ENCODE measurements at places on chromosomes 6 and 20.

DNA sequence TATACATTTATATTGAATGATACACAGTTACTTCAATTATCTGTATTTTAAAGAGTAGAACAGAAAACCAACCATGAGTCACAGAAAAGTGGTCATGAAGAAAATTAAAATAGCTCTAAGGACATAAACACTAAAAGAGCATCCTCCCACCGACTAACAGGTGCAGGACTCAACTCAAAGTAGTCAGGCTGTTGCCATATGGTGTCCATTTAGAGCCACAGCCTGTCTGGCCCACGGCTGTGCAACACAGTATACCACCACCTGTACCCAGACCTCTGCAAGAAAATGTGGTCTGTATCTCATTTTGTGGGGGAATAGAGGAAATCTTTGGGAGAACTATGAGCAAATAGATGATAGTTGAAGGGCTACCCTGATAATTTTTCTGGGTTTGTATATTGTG, 449.8 kb upstream of the RNF217 start:
- DNase-seq: no peak

DNA sequence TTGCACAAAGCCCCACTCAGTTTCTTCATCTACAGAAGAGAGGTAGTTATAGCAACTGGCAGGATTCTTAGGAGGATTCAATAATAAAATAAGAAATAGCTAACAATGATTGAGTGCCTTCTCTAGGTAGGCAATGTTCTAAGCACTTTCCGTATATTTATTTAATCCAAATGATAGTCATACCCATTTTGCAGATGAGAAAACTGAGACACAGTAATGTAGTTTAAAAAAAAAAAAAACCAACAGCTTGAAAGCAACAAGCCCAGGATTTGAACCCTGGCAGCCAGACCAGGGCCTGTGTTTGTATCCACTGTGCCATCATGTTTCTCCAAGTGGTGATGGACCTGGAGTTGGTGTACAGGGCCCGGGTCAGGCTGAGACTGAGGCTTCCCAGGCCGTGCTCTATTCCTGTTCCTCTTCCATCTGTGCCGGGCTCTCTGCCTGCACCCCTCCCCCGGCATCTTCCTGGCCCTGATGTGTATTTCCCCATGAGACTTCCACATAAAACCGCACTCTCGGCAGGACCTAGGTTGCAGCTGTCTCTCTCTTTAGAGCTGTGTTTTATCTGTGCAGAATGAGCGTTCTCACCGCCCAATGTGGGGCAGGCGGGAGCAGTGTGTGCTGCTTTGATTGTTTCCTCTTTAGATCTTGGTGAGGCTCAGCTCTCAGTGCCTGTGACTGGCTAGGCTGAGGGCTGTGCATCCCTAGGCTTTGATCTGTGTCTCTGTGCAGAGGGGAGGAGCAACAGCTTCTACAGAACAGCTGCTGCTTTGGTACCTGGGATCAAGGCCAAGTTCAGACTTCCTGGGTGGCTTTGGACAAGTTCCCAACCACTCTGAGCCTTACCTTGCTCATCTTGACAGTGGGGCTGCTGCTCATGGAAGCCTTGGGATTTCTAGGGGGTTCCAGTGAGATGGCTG, 49.5 kb downstream of the TOX2 start:
- no peak for DNase-seq

DNA sequence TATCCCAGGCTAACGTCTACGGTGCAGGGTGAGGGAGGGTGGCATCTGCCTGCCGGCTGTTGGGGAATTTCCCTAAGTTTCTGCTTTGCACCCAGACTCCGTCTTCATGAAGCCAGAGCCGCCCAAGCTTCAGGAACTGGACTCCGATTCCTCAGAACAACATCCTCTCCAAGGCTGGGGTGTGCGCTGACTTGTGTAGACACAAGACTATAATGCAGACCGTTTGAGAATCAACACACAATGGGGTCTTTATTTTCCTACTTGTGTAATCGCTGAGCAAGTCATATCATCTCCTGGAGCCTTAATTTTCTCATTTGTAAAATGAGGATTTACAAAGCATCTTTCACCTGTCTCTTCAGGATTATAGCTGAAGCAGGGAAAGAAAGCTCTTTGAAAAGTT, 160.5 kb upstream of the AGPAT4 start:
- DNase-seq: no peak

GRCh38 chr6:130927305-130927704, 100.1 kb downstream of the SMLR1 start:
- DNase-seq: no peak

DNA sequence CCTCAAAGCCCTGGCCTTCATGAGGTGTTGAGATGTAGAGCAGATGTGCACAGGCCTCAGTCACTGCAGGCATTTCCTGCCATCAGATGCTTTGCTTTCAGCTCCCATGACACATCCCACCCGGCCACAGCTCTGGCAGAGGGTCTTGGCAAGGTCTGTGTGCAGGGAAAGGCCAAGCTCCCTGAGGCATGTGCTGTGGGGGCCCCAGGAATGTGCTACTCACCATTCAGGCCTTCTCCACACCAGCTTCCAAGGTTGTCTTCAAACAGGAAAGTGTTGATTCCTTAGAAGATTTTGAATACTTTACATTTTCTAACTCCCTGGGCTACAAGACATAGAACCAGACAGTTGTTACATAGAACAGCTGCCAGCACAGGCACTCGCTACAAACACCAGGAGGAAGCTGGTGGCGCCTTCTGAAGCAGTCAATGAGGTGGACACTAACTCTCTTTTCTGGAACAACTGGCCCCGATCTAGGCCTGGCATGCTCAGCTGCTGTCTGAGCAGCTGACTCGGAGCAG, 27.8 kb downstream of the CASS4 start:
- peak; percentile 73 for DNase-seq

GRCh38 chr6:156946370-156946936, 169.3 kb downstream of the ARID1B start:
- DNase-seq: no peak

DNA sequence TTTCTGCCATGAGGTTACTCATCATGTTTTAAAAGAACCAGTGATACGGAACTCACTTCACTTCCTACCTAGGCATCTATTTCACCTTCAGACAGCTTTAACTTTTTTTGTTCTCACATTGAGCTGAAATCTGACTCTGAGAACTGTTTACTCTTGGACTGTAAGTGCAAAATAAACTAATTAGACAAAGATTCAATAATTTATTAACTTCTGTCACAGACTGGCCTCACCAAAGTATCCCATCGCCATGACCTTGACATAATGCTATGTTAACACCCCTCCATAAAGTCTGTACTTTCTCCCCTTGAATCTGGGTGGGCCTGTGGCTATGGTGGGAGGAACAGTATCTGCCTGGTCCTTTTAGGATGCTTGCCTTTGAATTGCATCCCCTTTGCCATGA, 448.1 kb downstream of the CBLN4 start:
- no peak for DNase-seq

- peak; percentile 44 for DNase-seq
Observed at GRCh38 chr6:52233975-52234823, 10.1 kb downstream of the IL17F start.

DNA sequence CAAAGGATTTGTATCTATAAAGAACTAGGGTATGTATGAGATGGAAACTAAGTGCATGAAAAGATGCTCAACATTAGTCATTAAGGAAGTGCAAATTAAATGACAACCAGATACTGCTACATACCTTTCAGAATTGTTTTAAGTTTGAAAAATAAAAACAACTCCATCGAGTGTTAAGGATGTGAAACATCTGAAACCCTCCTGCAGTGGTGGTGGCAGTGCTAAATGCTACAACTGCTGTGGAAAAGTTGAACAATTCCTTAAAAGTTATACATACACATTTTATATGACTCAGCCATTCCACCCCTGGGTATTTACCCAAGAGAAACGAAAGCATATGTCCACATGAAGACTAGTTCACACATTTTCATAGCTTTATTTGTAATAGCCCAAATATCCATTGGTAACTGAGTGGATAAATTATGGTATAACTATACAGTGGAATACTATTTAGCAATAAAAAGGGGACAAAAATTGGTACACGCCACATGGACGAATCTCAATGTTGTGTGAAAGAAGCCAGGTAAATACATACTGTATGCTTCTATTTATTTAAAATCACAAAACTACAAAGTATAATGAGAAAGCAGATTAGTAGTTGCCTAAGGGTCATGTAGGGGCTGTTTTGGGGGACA, 10.6 kb downstream of the ARMH2 start:
- no peak for DNase-seq

DNA sequence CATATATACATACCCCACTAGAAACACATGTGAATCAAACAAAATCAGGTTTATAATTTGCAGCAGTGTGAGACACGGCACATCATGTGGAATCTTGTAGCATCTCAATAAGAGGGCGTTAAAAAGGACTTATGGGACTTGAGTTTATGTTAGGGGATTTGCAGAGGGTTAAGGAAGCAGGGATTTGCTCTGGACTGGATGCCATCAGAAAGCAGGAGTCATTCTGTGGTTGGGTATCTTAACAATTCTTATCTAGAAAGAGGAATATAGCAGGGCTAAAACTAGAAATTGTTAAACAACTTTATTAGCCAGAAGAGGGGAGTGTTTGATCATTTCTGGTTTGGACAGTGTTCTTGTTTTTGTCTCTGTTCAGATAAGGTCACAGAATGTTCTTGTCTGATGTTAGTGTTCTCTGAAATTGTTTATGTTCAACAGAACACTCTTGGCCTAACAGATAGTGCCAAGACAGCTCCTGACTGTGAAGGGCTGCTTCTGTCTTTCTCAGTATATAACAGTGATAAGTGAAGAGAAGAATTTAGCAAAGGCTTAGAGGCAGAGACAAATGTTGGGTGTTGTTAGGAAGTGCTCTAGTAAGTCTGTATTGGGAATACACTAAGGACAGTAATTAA, 39.2 kb downstream of the LIN28B start:
- peak; percentile 18 for DNase-seq

DNA sequence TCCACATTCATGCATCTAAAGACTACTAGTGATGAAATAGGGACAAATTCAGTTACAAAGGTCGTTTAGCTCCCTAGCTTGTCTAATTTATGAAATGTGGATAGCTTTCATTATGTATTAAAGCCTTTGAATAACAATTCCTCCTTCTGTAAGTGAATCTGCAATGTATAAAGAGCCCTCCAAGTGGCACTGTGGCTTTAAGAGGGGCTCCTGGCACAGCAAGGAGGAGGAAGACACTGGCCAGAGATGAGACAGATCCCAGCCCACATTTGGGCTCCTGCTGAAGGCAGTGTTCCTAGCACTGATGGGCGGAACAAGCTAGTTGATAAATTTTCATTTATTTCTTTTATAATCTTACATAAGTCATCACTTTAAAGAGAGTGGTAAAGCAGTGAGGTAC, 17.6 kb upstream of the FUCA2 start:
- no peak for DNase-seq

DNA sequence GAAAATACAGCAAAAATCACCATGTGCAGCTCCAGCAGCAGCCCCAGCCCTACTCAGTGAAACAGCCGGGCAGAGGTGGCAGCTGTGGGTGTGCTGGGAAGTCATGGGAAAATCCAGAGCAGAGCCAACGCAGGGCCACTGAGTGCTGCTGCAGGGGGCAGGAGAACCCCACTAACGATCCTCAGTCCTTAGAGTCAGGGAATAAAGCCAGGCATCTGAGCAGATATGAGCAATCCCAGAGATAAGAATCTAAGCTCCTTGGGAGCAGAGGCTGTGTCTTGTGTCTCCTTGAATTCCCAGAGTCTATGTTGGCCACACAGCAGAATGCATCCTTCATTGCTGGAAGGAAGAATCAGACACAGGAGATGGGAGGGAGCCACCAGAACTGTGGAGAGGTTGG, 493.1 kb upstream of the MAP3K7 start:
- no peak for DNase-seq

DNA sequence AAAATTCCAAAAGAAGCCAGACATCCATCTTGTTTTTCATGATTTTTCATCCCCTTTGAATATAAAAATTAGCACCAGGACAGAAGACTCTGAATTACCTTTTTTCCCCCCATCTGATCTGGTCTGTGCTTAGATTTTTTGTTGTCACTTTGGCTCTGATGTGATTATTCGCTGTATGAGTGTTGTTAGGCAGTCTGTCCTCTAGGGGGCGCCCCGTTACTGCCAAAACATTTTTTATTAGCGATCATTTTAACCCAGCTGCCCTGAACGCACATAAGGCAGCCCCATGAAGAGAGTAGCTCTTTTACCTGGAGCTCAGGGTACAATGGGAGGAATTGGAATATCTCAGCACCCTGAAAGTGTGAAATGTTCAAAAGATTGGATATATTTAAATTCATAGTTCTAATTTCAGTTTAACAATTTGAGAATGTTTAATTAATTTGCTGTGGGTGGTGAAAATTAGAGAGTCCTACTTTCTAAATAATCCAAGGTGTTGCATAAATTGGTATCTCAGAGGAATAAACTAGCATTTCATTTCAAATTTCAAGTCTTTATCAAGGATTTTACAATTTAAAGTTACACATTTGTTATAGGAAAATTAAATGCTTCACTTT, 60.8 kb downstream of the PRPH2 start:
- peak; percentile 34 for DNase-seq

DNA sequence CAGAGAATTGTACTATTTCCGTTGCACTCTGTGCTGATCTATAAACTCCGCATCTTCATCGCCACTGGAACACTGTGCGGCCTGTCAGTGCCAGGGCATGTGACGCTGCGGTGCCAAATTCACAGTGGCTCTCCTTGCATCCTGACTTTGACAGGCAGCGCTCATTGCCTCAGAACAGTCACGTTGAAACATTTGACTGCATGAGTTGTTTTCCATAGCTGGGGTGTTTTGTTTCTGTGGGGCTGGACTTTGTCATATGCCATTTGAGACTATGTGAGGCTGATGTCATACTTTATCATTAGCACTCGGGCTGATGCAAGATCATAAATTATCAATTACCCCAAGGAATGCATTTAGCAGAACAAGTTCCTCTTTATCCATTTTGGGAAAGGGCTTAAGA, 32.7 kb downstream of the CFAP61 start:
- no peak for DNase-seq

GRCh38 chr6:168099201-168100010, 20.4 kb upstream of the FRMD1 start:
- no peak for DNase-seq

GRCh38 chr6:79307321-79308036, 73.0 kb upstream of the HMGN3 start:
- DNase-seq: peak; percentile 19

DNA sequence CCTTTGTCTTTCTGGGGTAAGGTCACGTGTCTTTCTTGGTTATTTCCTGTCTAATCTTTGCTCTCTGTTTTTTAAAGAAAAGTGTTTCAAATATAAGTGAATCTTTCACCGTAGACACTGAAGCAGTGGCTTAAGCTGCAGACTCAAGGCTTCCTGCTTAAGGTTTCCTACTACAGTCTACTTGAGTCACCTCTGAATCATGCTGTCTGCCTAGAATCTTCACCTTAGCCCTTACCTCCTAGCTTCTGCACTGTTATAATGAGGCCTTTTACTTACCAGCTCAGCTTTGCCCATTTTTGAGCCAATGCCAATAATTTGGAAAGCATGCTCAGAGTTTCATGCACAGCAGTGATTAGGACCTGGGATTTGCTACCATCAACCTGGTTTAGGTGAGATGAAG, 30.6 kb downstream of the ADGRF4 start:
- no peak for DNase-seq
